ENCODE measurements at places on chromosomes 5 and 9. TPM values are rescaled to one million over a fixed set of nuclear protein-coding genes. Genes with fewer than 3 reads are reported as not detected.

Gene FOXD4L5
- 0.15 TPM for total RNA-seq

Gene OR1Q1
- not detected for total RNA-seq

Gene DIRAS2
- 0.66 TPM for total RNA-seq

Gene OSTF1
- total RNA-seq = 54.1 TPM

Gene SPINK13
- not detected for total RNA-seq

Gene C5orf58
- total RNA-seq = not detected

Gene PCDHA6
- 0.50 TPM for total RNA-seq
